ENCODE measurements at places on chromosomes 3 and 15.

GRCh38 chr3:99920481-99921376 lies 103.1 kb downstream of the CMSS1 start:
- H3K27me3 ChIP-seq, result no peaks in the 10 kb centered on the region
- peaks cover 4% of the 10 kb centered on the region for H3K36me3 ChIP-seq
- H3K4me1 ChIP-seq, result peaks cover 16% of the 10 kb centered on the region
- H3K4me3 ChIP-seq, result no peak overlapping the region
- no peak for DNase-seq

GRCh38 chr15:70586241-70586640 lies 177.1 kb downstream of the UACA start:
- peaks cover 19% of the 10 kb centered on the region for H3K27me3 ChIP-seq
- H3K36me3 ChIP-seq, result peaks cover 3% of the 10 kb centered on the region
- H3K27ac ChIP-seq, result no peak overlapping the region
- DNase-seq, result no peak

- H3K4me1 ChIP-seq, result peaks cover 24% of the 10 kb centered on the region
- H3K27me3 ChIP-seq, result no peaks in the 10 kb centered on the region
- peaks cover 72% of the 10 kb centered on the region for H3K36me3 ChIP-seq
- peak overlapping the region; percentile 5 for H3K4me3 ChIP-seq
These were observed 19.2 kb upstream of the KPNA1 start for GRCh38 chr3:122533931-122534334.

- no peak for DNase-seq
- H3K4me3 ChIP-seq, result no peak overlapping the region
- H3K27me3 ChIP-seq, result peaks cover 28% of the 10 kb centered on the region
- H3K36me3 ChIP-seq, result no peaks in the 10 kb centered on the region
These were observed 188.4 kb upstream of the ICE2 start for GRCh38 chr15:60667190-60667868.

DNA sequence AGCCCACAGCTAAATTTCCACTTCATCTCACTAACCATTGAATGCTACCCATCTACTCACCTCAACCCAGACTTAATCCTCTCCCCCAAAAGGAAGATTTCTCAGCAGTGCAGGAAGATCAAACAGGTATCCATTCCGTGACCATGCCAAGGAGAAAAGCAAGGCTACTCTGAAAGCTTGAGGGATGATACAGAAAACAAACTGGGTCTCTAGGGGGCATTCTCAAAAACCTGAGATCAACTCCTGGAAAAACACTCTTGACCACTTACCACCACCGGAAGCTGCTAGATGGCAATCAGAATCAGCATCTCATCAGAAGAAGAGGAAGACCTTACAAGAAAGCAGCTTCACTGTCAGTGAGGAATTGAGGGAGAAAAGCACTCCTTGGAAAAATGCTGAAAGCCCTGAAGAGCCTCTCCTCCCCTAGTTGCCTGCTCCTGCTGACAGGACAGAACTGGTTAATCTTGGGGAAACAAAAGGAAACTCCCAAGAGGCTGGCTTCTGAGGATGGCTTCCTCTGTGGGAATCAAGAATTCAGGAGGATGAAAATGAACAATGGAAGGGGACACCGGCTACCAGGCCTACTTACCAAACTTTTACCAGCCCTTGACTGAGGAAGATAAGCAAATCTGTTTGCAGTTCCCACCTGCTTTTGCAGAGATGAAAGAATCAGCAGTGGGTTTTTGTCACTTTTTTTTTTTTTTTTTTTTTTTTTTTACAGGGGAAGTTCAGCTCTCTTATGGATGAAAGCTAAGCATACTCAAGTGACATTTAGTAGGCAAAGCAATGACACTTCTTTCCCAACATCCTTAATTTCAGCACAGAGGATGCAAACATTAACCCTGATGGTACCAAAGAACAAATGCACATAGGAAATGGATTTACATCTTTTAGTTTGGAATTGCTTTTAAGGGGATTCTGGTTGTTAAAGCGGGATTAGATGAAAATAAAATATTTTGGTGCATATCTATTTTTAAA lies at the start of gene ATP8B4:
Gene ATP8B4 (minus strand): TSS at position 171 of the 978 bp plus-strand sequence. CDS start 12,267 bp downstream, outside the sequence.
- peak within 1 kb of the TSS; percentile 76 for H3K27ac ChIP-seq
- no peaks in the 10 kb centered on the region for H3K27me3 ChIP-seq
- peaks cover 42% of the 10 kb centered on the region for H3K4me1 ChIP-seq
- DNase-seq, result peak; percentile 50
- H3K4me3 ChIP-seq, result peak within 1 kb of the TSS; percentile 80
- H3K36me3 ChIP-seq, result peaks cover 26% of the 10 kb centered on the region

- peaks cover 80% of the 10 kb centered on the region for H3K36me3 ChIP-seq
- DNase-seq, result no peak
These were observed 6.6 kb downstream of the ZBED2 start for GRCh38 chr3:111588527-111588926.

DNA sequence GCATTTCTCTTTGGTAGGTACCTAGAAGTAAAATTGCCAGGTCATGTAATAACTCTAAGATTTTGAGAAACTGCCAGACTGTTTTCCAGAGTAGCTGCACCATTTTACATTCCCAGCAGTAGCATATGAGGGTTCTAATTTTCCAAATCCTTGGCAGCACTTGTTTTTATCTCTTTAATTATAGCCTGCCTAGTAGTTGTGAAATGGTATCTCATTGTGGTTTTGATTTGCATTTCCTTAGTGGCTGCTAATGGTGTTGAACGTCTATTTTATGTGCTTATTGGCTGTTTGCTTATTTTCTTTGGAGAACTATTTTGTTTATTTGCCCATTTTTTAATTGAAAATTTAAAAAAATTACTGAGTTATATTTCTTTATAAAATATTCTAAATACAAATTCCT lies 117.9 kb downstream of the TCF12 start:
- no peaks in the 10 kb centered on the region for H3K36me3 ChIP-seq
- H3K4me3 ChIP-seq, result no peak overlapping the region
- peaks cover 20% of the 10 kb centered on the region for H3K4me1 ChIP-seq
- no peak for DNase-seq
- H3K27ac ChIP-seq, result no peak overlapping the region

DNA sequence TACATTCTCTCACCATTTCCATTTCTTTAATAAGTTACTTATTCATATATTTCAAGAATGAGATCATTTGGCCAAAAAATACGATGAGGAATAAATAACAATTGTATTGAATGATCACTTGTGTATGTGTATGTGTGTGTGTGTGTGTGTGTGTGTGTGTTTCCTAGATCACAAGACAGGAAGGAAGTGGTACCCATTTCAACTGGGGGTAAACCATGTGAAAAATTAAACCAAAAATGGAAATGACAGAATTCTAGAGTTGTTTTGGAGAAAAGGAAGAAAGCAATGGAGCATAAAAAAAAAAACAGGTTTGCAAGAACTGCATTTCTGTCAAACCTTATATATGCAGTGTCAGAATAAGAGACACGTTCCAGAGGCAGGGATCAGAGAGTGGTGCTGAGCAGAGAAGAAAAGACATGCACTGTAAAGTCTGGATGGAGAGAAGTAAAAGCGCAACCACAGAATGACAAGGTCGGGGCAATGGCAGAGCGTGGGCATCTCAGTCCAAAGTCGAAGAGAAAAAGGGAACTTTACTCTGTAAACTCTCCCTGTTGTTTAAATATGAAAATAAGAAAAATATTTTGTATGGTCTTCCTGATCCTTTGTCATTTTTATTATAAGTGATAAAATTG lies 75.5 kb downstream of the PEX5L start:
- H3K27ac ChIP-seq, result no peak overlapping the region
- peaks cover 4% of the 10 kb centered on the region for H3K36me3 ChIP-seq
- no peak for DNase-seq
- peaks cover 32% of the 10 kb centered on the region for H3K4me1 ChIP-seq
- no peak overlapping the region for H3K4me3 ChIP-seq

DNA sequence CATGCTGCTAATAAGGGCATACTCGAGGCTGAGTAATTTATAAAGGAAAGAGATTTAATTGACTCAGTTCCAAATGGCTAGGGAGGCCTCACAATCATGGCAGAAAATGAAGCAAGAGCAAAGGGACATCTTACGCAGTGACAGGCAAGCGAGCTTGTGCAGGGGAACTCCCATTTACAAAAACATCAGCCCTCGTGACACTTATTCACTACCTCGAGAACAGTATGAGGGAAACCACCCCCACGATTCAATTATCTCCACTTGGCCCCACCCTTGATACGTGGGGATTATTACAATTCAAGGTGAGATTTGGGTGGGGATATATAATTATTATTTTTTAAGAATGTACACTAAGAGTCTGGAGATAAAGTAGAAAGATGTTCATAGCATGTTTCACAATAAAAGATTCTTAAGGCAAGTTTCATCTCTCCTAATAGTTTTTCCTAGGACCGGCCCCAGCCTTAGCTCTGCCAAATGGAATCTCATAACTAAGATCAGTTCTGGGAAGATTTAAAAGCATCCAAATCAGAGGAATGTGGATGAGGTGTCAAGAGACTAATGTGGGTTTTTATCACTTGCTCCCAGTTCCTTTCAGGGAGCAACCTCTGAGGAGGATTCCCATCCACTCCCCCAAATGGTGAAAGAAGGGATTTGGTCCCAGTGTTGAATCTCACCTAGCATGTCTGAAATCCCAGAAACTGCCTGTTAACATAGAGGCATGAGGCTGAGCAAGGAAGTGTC lies 221.0 kb downstream of the ZMAT3 start:
- H3K36me3 ChIP-seq, result no peaks in the 10 kb centered on the region
- no peak overlapping the region for H3K27ac ChIP-seq
- no peaks in the 10 kb centered on the region for H3K4me1 ChIP-seq
- no peaks in the 10 kb centered on the region for H3K27me3 ChIP-seq
- no peak overlapping the region for H3K4me3 ChIP-seq

DNA sequence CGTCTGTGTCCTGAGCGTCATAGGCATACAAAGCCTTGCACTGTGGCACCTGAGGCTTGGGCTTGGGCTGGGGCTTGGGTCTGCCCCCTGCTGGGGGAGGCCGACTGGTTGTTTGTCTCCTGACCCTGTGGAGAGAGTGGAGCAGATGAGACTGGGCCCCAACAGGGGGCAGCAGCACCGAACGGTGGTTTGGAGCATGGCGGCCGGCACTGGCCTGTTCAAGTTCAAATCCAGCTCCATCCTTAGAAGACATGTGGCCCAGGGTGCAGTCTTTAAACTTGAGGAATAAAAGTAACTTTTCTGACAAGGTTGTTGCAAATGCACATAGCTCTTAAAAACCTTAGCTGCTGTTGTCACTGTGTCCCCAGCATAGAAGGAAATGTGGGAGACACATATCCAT lies 33.3 kb downstream of the CCNB2 start:
- DNase-seq, result peak; percentile 34
- H3K27ac ChIP-seq, result no peak overlapping the region
- H3K4me3 ChIP-seq, result no peak overlapping the region
- peaks cover 27% of the 10 kb centered on the region for H3K4me1 ChIP-seq

- H3K36me3 ChIP-seq, result peaks cover 66% of the 10 kb centered on the region
- H3K27me3 ChIP-seq, result no peaks in the 10 kb centered on the region
- H3K4me3 ChIP-seq, result no peak overlapping the region
- peaks cover 17% of the 10 kb centered on the region for H3K4me1 ChIP-seq
- no peak for DNase-seq
These were observed 89.1 kb downstream of the TGFBR2 start for GRCh38 chr3:30695302-30696061.

- DNase-seq, result no peak
- H3K4me3 ChIP-seq, result no peak overlapping the region
- peaks cover 7% of the 10 kb centered on the region for H3K4me1 ChIP-seq
- H3K27ac ChIP-seq, result no peak overlapping the region
- H3K27me3 ChIP-seq, result peaks cover 3% of the 10 kb centered on the region
- no peaks in the 10 kb centered on the region for H3K36me3 ChIP-seq
These were observed 28.5 kb upstream of the PTPRG start for GRCh38 chr3:61532739-61533500.

DNA sequence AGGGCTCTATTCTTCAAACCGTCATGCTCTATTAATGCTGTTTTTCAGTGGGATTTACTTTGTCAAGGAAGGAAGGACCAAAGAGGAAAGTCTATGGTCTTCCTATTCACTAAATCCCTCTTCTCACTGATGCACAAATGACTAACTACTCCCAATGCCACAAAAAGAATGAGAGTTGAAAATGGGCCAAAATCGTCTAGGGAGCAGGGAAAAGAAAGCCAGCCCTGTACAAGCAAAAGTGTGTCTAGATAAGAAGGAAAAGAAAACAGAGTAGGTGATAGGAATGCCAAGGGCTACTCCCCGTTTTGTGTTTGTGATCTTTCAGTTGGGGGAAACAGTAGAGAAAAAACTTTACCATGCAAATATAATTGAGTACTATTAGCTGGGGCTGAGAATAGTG lies 97.2 kb upstream of the TMCO5A start:
- no peaks in the 10 kb centered on the region for H3K4me1 ChIP-seq
- H3K27me3 ChIP-seq, result no peaks in the 10 kb centered on the region
- no peaks in the 10 kb centered on the region for H3K36me3 ChIP-seq
- DNase-seq, result no peak

DNA sequence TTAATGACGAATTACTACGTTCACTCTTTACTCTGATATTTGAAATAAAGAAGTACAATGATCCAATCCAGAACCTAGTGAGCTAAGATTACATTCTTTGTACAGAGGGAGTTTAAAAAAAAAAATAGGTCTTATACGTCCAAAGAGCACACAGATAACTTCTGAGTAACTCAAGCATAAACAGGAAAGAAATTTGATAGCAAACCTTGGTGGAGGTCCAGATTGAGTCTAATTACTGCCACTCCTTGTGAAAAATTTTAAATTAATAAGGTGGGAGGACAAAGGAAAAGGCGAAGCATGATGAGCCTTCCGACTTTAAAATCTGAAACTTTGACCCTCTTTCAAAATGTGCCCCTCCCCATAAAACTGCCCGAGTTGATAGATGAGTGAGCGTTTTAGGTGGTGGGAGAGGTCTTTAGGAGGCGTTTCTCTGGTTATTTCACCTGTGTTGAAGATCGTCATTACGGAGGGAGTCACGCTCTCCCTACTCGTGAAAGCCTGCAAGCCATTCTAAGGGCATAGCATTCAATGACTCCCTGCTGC lies 127.0 kb upstream of the ROBO2 start:
- H3K4me1 ChIP-seq, result no peaks in the 10 kb centered on the region
- no peak overlapping the region for H3K4me3 ChIP-seq
- DNase-seq, result no peak
- H3K36me3 ChIP-seq, result no peaks in the 10 kb centered on the region
